HAP-1 (cell line): ENCODE measurements at places on chromosomes 11 and 22.

- no peak for DNase-seq
Measured at GRCh38 chr22:32800994-32801536, 440 bp upstream of the TIMP3 start.

GRCh38 chr11:130478204-130478701 is 29.8 kb downstream of the ADAMTS15 start:
- no peak for DNase-seq

- DNase-seq, result no peak
Measured at GRCh38 chr11:92765082-92765840, 204.2 kb upstream of the MTNR1B start.

DNA sequence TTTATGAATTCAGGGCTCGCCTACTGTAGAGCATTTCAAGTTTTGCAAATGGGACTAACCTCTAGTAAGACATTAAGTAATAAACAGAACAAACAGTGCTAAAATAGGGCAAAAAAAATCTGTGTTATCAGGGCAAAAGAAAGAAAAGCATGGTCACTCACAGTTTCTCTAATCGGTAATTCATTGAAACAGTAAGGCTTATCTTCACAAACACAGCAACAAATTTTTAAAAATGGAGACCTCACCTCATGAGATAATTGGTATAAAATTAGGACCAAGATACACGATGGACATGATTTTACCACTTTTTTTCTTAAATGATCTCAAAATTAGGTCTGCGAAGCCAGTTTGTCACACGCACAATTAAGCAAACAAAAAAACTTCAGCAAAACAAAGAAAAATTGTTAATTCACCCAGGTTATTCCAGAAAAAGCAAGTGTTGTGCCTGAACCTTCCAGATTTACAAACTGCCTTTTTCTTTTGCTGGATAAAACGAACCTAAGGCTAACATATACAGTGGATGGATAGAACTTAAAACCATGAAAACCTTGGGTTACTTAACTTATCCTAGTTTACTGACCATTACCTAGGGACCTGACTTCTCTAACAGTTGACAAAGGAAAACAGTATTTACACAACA is 1.4 kb downstream of the TMEM123 start:
- no peak for DNase-seq

DNA sequence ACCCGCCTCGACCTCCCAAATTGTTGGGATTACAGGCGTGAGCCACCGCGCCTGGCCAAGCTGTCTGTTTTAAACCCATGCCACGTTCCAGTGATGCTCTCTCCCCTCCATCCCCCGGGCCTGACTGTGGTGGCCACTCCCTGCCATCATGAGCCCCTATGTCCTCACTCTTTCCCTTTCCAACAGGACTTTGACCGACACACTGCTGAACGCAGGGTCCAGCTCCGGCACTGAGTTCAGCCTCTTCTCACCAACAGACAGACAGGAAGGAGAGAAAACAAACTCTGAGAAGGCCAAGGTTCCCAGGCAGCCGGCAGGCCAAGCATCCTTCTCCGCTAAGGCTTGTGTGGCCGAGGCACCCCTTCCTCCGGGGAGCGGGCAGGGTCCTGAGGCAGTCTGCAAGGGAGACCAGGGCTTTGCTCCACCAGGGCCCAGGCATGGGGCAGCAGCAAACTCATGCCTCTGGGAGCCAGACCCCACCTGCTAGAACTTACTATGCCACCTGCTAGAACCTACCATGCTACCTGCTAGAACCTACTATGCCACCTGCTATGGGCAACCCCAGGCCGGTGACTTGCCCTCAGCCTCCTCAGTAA is 152.7 kb downstream of the CRYBB2 start:
- no peak for DNase-seq

DNA sequence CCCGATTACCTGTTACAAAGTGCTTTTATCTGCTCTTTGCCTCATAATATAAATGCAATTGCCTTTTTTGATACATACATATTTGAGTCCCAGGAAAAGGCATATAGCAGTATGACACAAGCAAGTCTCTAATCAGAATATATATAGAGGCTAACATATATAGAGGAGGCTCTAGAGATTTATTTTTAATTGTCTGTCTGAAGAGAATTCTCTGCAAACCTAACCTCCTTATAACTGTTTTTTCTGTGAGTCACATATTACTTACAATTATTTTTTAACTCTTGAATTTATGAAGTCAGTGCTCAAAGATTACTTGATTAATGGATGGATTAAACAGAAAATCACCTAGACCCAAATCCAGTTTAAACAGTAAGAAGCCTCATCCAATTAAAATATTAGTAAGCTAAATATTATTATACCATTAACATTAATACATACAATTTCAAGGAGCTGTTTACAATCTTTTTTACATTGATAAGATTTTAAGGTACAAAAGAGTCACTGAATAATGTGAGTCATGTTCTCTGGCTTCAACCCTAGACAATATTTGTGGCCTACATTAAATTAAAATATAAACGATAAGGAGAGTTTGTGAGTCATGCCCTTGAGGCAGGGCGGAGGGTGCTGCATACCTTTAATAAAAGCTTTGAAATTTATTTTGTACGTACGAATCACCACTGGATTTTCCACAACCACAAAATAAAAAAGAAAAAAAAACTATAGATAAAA is 19.2 kb upstream of the MMP13 start:
- DNase-seq, result no peak

DNA sequence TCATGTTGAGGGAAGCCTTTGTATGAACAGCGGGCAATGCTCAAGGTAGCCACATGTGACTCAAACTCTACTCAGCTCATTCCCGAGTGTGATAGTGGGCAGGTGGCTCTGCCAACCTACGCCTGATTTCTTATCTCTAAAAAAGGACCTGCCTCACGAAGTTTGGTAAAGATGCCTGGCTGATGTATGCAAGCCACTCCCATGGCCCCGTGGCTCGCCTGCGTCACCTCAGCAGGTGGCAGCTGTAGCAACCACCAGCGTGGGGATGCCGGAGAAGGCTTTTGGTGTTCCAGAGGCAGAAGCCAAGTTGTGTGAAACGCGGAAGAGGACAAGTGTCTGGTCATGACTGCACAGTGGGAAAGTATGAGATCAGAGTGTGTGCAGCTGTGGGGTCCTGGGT is 5.4 kb downstream of the FADS2 start:
- DNase-seq, result no peak

- no peak for DNase-seq
Measured at GRCh38 chr11:24543771-24544170, 46.9 kb downstream of the LUZP2 start.

- DNase-seq, result no peak
Measured at GRCh38 chr22:45638834-45639746, 32.5 kb upstream of the ATXN10 start.

DNA sequence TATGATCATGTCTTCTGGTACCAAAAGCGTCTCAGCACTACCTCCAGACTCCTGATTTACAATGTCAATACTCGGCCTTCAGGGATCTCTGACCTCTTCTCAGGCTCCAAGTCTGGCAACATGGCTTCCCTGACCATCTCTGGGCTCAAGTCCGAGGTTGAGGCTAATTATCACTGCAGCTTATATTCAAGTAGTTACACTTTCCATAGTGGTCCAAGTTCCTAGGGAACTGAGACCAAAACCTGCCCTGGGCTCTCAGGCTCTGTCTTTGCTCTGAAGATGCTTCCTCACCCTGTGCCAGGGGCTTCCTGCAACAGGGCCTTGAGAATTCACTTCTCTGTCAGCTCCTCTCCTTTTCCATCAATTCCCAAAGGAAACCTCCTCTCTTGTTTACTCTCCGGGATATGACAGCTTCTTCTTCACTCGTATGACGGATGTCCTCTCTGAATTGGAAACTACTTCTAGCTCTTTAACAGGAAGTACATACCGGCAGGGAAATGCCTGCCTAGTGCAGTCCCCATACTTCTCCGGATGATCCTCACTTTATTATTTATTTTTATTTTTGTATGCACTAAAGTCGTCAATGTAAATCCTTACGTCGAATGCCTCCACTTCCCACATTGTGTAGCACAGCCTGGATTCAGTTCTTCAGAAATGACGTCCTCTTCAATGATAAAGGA is 29.6 kb upstream of the PRAME start:
- no peak for DNase-seq

- no peak for DNase-seq
Measured at GRCh38 chr11:44104481-44105294, 9.2 kb downstream of the EXT2 start.

GRCh38 chr11:62883673-62884072 is 3.0 kb downstream of the SLC3A2 start:
- DNase-seq, result peak; percentile 76
